GM19239 (cell line): ENCODE measurements at places on chromosomes 5 and 9.

GRCh38 chr9:79656169-79656568 lies 84.4 kb downstream of the TLE4 start:
- no peak for DNase-seq

DNA sequence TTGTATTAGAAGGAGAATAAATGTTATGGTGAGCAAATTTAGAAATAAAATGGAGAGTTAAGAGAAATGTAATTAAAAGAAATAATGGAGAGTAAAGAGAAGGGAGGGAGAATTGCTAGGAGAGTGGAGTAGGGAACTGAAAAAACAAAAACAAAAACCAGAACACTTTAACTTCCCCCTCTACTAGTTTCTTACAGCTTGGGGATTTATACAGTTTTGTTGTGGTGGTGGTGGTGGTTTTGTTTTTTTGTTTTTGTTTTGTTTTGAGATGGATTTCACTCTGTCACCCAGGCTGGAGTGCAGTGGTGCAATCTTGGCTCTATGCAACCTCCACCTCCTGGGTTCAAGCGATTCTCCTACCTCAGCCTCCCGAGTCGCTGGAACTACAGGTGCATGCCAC lies 322.4 kb downstream of the TMEM167A start:
- DNase-seq = no peak

DNA sequence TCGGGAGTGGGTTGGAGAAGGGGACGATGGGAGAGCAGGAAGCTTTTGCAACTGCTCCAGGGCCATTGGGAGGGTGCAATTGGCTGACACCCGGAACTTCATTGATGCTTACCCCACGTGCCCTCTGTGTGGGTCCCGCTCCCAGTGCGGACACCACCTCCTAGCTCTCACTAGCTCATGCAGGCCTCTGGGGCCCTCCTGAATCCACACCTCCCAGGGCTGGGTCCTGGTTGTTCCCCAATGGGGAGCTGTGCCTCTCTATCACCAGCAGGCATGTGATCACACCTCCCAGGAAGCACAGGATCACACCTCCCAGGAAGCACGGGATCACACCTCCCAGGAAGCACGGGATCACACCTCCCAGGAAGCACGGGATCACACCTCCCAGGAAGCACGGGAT lies 32.1 kb upstream of the FCN2 start:
- DNase-seq = no peak

- DNase-seq = no peak
Measured at GRCh38 chr9:133360400-133361393, 4.3 kb downstream of the SURF2 start.

GRCh38 chr5:171771856-171772255 lies 13.8 kb upstream of the SMIM23 start:
- DNase-seq = no peak

- DNase-seq = no peak
Measured at GRCh38 chr5:177309351-177310191, 2.1 kb downstream of the MXD3 start.

GRCh38 chr9:124735121-124735520 lies 36.0 kb downstream of the NR6A1 start:
- no peak for DNase-seq

GRCh38 chr9:122814545-122814944 lies 13.8 kb downstream of the PDCL start:
- DNase-seq = no peak

- DNase-seq = no peak
Measured at GRCh38 chr5:3584724-3585531, 10.7 kb upstream of the IRX1 start.

DNA sequence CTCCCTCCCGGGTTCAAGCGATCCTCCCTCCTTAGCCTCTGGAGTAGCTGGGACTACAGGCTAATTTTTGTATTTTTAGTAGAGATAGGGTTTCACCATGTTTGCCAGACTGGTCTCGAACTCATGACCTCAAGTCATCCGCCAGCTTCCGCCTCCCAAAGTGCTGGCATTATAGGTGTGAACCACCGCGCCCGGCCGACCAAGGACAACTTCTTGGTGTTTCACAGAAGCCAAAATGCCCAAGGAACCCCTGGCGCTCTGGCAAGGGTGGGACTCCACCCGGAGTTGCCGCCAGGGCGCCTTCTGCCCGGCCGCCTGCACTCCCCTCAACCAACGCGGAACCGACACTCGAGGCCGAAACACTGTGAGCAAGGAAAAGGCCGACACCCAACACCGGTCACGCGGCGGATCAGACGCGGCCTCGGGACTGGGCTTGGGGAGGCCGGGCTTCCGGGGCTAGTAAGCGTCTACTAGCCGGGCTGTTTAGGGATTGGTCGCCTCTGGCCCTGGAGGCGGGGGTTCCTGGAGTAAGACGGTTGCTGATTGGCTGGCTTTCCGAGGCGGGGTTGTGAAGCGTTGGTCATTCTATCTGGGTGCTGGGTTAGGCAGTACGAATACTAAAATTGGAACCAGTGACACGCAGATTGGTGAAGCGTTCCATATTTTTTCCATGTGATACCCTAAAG lies 7.7 kb upstream of the CFAP157 start:
- DNase-seq = peak; percentile 94
